Stimulated activated CD8-positive, alpha-beta memory T cell treated with anti-CD3 and anti-CD28 coated beads, Interleukin-15, amount 100 ng/mL, for 24 hours (primary cell): ENCODE measurements at places on chromosomes 3 and 15.

DNA sequence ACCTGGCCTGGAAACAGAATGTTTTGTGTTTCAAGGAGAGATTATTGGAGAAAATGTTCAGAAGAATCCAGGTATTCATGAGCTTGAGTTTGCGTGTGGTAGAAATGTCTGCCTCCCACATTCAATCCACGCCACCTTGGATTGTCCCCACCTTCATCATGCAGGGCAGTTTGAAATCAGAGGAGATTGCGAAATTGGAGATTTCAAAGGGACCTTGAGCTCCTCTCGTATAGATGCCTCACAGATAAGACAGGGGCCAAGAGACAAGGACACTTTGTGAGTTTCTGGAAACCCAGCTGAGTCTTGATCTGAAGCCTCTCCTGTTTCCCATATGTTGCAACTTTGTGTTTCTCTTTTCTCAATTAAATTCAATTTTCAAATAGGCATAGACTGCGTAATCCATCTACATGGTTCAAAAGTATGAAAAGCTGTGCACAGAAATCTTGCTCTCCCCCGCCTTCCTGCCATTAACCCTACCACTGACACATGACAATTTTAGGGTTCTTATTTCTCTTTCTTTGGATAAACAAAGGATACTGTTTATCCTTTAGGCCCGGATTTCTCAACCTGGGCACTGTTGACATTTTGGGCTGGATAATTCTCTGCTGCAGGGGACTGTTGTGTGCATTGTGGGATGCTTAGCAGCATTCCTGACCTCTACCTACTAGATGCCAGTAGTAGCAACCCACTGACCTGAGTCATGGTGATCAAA lies 53.8 kb downstream of the CMTM8 start:
- no peak for DNase-seq

DNA sequence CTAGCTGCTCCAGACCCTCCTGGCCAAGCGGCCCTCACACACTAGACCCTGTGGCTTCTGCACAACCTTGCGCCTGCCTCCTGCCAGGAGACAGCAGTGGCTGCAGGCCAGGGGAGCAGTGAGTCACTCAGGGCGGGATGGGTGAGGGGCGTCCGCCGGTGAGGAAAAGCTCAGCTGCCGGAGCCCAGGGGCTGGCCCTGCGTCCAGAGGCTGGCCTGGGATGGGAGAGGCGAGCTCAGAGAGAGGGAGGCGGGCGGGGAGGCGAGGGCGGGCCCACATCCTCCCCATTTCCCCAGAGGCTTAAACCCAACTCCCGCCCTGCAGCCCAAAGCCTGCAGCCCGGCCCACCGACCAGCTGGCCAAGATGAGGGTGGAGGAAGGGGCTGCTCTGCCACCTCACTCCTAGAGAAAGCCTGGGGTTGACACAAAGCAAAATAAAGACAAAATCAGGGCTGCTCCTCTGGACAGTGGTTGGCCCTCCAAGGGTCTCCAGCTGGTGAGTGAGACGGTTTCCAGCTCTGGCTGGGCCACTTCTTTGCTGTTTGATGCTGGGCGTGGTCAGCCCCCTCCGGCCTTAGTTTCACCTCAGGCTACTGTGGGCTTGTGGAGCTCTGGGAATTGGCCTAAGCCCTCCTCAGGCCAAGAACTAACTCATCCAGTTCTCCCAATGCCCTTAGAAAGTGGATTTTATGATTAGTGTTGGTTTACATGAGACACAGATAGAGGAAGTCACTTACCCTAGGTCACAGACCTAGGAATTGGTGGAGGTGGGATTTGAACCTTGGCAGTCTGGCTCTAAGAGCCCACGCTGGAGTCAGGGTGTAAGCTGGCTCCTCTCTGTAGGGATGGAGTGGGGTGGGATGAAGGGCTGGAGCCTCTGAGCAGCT lies 50.6 kb downstream of the IQSEC1 start:
- no peak for DNase-seq

GRCh38 chr3:3307491-3307890 lies 128.0 kb upstream of the CRBN start:
- no peak for DNase-seq

DNA sequence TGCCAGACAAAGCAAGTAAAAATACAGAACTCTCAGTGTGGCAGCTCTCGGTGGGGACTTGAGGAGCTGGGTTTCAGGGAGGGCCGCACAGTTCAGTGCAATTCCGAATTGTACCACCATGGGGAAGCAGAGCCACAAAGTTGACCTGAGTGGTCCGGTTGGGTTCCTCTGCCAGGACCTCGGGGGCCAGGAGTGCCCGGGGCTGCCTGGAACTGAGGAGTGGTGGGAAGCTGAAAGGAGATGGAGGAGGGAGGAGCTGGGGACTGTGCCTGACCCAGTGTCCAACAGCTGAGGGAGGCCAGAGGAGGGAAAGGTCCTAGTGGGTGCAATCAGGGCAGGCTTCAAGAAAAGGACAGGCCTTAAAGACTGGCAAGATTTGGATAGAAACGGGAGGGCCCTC lies 32.2 kb upstream of the TRH start:
- no peak for DNase-seq
